ENCODE measurements at places on chromosomes 1 and 21.
A peak's percentile ranks its signal among the peaks of the same experiment; 100 is the strongest.

DNA sequence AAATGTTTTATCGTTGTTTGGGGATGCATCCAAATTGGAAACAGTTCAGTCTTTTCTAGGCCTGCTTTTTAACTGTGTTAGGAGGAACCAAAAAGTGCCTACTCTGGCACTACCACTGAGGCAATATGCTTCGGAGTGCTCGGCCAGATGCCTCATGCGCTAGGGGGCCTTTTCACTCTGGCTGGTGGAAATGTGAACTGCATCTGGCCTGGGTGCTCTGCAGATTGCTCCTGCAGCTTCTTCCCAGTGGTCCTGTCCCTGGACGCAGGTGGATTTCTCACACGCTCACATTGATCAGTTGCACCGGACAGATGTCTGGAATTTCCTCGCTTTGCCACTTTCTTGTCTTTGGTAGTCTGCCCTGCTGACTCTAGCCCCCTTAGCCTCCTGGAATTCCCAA, 330.2 kb upstream of the FMN2 start:
- no peak for DNase-seq

- DNase-seq = no peak
Observed at GRCh38 chr1:52613636-52614373, 11.6 kb downstream of the GPX7 start.

DNA sequence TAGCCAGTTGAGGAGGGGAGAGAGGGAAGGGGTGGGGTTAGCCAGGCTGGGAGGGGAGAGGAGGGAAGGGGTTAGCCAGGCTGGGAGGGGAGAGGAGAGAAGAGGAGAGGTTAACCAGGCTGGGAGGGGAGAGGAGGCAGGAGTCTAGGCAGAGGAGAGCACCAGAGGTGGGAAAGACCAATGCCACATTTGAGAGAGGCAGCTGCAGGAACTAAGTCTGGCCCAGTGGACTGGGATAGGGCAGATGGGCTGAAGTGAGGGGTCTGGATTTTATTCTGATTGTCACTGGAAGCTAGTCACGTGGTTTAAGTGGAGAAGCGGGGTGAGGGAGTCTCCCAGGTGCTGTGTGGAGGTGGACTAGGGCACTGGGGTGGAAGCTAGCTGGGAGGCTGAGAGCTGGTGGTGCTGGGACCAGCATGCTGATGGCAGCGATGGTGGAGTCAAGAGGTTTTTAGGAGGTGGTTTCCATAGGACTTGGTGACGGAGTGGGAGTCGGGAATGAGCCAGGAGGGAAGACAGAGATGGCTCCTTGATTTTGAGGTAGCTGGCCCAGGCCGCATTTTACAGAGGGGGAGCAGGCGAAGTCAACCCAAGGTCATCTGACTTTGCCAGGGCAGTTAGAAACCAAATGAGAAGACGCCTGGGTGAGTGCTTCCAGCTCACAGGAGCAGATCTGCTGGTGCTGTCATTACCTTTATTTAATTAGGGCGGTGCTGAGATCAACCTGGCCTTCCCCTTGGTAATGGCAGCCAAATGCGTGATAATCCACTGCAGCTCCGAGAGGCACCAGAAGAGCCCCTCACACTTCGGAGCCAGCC, 42.8 kb downstream of the DISP3 start:
- no peak for DNase-seq

GRCh38 chr1:161885003-161885402, 118.9 kb downstream of the ATF6 start:
- no peak for DNase-seq

DNA sequence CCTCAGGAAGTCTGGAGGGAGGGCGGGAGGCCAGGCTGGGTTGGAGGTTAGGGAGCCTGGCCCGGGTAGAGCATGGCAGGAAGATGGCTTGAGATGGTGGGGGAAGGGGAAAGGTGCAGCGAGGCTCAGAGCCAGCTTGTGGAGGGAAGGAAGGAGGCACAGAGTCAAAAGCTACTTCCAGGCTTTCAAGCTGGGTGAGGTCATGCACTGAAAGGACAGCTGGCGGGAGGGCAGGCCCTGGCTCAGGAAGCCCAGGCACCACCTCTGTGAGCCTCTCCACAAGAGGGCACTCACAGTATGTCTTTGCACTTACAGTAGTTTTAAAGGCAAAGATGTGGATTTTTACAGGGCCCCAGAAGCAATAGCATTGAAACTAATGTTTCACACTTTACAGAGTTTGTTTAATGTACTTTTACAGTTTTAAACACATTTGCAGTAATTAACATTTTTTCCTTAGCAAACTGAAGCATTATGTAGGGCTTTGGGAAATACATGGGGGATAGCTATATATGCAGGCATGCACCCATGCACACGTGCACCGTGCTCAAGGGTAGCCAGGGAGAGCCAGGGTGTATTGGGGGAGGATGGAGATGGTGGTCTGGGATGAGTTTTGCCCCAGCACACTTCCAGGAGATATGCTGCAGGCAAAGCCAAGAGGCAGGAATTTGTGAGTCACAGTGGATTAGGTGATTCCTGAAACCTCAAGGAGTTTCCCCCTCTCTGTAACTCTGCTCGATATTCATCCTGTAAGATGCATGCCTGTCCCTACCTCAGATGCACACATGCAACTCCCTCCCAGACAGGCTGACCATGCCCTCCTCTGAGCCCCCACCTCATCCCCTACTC, 6.1 kb upstream of the ADAM15 start:
- DNase-seq = peak; percentile 72

- DNase-seq = peak; percentile 33
Observed at GRCh38 chr21:44510508-44511218, 29.3 kb downstream of the KRTAP10-1 start.

GRCh38 chr1:17874231-17874630, 119.1 kb downstream of the ACTL8 start:
- no peak for DNase-seq

GRCh38 chr1:27940297-27940696, 5.5 kb downstream of the SMPDL3B start:
- DNase-seq = peak; percentile 11
